Urinary bladder (tissue), 4 donors: ENCODE measurements at places on chromosomes 6 and 20. TPM values are rescaled to one million over a fixed set of nuclear protein-coding genes. Genes with fewer than 3 reads are reported as not detected.

- DNase-seq: no peak
Observed at GRCh38 chr6:130666786-130667185, 160.4 kb upstream of the SMLR1 start.

- no peak for DNase-seq
Observed at GRCh38 chr6:150641398-150642139, 41.9 kb downstream of the PLEKHG1 start.

Gene GZF1
- total RNA-seq: 14.1 TPM

- DNase-seq: no peak
Observed at GRCh38 chr6:3771407-3772011, 20.0 kb upstream of the PXDC1 start.

Gene PRL
- not detected for total RNA-seq

DNA sequence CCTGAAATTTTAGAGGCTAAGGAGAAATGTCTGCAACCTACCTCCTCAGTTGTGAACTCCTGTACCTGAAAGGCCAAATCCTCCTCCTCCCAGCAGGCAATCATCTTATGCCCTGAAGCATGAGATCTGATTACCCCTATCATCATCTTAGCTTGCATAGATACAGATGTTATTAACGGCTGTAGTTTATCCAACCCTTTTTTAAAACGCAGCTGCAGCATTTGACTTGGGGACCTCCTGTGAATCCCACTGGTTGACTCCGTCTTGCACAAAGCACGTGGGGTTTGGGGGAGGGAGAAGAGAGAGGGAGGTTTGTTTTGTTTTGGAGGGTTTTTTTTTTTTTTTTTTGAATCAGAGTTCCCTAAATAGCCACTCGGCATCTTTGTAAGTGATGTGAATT, 5.8 kb upstream of the NR2E1 start:
- DNase-seq: no peak

- no peak for DNase-seq
Observed at GRCh38 chr6:68144667-68145066, 490.4 kb upstream of the ADGRB3 start.

Gene ANKEF1
- total RNA-seq: 1.7 TPM

Gene MLN
- total RNA-seq: not detected

Gene TULP1
- 1.3 TPM for total RNA-seq

- DNase-seq: no peak
Observed at GRCh38 chr6:167708501-167709094, 118.1 kb upstream of the AFDN start.

Gene NOX3
- not detected for total RNA-seq

GRCh38 chr6:132708771-132709170, 5.1 kb downstream of the VNN1 start:
- DNase-seq: no peak

DNA sequence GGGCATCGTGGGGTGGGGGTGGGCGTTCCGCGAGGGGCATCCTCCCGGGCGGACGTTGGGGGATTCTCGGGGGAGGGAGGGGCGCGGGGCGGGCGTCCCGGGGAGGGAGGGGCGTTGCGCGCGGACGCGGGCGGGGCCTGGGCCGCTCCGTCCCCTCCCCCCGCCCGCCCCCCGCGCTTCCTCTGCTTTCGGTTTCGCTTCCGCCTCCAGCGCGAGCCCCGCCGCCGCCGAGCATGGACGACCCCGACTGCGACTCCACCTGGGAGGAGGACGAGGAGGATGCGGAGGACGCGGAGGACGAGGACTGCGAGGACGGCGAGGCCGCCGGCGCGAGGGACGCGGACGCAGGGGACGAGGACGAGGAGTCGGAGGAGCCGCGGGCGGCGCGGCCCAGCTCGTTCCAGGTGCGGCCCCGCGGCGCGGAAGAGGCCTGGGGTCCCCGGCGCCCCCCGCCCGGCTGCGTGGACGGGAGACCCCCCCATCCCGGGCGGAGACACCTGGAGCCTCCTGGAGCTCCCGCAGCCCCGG, at the start of gene OGFR:
Gene OGFR, plus strand, starts transcription at position 209 of the 528 bp plus-strand sequence. Its CDS starts 25 bp downstream, at position 234.
- no peak for DNase-seq

DNA sequence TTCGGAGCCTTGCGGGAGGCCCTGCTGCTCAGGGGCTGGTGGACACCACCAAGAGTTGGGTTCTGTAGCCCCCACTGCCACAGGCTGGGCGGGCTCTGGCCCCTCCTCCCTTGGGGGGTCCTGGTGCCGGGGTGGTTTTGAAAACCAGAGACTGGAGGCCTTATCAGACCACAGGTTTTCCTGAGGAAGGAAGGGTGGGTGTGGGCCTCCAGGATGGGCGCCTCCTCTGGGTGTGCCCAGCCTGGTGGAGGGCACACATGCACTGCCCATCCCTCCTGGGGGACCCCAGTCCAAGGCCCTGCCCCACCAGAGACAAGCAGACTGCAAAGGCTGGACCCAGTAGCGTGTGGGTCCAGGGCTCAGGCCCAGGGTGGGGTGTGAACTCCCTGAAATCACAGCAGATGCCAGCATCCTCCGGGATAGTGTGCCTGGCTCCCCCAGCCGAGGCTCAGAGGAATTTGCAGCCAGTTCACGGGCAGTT, 13.5 kb upstream of the ZBTB46 start:
- no peak for DNase-seq
